Germinal center (tissue), 1 donor: ENCODE measurements at places on chromosomes 4 and X.
A peak's percentile ranks its signal among the peaks of the same experiment; 100 is the strongest.

- no peak for DNase-seq
These were observed 809.0 kb upstream of the DIAPH2 start for GRCh38 chrX:95875661-95876060.

- no peak for DNase-seq
These were observed 71.8 kb upstream of the FHDC1 start for GRCh38 chr4:152864361-152864760.

GRCh38 chr4:116838609-116839008 lies 246.8 kb downstream of the TRAM1L1 start:
- DNase-seq, result no peak

DNA sequence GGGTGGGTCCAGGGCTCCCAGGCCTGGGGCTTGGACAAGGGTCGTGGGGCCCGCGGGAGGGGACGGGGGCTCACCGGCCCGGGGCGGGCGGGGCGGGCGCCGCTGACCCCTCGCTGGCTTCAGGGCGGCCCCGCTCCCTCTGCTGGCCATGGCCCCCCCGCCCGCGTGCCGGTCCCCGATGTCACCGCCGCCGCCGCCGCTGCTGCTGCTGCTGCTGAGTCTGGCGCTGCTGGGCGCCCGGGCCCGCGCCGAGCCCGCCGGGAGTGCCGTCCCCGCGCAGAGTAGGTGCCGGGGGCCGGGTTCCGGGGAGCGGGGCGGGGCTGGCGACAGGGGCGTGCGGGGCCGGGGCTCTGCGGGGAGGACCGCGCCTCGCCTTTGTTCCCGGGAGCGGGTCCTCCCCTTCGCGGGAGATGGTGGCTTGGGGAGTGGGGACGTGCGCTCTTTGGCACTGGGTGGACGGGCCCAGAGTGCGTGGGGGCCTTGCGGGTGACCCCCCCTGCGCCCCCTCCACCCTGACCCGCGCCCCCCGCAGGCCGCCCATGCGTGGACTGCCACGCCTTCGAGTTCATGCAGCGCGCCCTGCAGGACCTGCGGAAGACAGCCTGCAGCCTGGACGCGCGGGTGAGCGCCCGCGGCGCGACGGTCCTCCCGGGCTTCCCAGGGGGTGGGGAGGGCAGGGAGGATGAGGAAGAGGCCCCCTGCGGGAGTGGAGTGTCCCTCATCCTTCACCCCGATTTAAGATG lies 16.8 kb upstream of the NAT8L start:
- peak; percentile 66 for DNase-seq

- DNase-seq, result no peak
These were observed 880.3 kb downstream of the RPA4 start for GRCh38 chrX:97763981-97764380.

- no peak for DNase-seq
These were observed 45.3 kb upstream of the PGRMC1 start for GRCh38 chrX:119190831-119191230.

DNA sequence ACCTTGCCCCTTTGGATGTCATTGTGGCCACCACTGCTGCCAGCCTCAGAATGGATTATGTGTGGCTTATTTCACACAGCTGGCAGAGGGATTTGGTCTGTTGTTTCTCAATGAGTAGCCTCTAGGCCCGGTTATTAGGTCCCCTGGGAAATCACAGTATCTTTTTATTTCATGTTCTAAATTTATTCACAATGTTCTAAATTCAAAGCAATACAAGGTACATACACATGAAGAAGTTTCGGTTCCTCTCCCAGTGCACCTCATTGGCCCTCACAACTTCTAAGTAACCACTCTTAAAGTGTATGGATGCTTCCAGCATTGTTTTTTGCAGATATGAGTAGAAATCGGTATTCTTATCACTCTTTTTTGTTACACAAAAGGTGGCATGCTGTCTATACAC lies 262.7 kb downstream of the RCHY1 start:
- DNase-seq, result peak; percentile 62

- no peak for DNase-seq
These were observed 77.8 kb downstream of the CLDN22 start for GRCh38 chr4:183242291-183242690.

GRCh38 chrX:39827951-39828350 lies 269.8 kb downstream of the BCOR start:
- peak; percentile 76 for DNase-seq

DNA sequence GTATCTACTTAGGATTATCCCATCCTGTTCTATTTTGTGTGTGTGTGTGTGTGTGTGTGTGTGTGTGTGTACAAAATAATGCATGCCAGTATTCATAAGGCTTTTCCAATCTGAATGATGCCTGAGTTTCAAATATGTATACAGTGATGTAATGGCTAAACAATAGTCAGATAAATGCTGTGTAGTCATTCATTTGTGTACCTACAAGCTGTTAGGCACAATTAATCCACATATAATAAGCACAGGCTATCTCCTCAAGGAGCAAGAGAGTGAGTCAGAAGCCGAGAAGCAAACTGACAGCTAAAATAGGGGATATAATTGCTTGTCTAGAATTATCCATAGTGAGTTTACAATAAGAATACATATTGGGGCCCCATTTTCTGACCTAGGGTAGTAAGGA lies 15.7 kb downstream of the DMD start:
- DNase-seq, result no peak

GRCh38 chr4:157052429-157053040 lies 23.4 kb upstream of the GLRB start:
- DNase-seq, result no peak

DNA sequence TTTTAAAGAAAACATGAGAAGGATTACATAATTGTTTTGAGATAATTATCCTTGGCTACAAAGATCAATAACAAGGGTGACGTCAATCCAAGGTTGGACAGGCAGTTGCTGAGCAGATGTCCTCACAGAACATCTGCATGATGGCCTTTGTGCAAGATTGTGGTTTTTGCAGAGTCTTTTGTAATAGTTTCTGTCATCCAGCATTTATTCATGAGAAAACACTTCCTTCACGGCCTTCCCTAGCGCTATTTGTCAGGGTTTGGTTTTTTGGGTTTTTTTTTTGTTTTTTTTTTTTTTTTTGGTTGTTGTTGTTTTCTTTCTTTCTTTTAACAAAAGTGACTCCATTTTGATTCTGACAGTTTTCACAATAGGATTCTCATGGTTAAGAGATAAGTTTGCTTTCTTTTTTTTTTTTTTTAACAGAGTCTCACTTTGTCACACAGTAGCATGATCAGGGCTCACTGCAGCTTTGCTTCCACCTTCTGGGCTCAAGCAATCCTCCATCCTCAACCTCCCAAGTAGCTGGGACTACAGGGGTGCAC lies 31.5 kb upstream of the ELF2 start:
- DNase-seq, result no peak

GRCh38 chr4:7499661-7500060 lies 64.9 kb upstream of the PSAPL1 start:
- no peak for DNase-seq

GRCh38 chr4:124937993-124938392 lies 225.5 kb upstream of the ANKRD50 start:
- DNase-seq, result no peak

- no peak for DNase-seq
These were observed 54.0 kb downstream of the SNX25 start for GRCh38 chr4:185263419-185263818.

DNA sequence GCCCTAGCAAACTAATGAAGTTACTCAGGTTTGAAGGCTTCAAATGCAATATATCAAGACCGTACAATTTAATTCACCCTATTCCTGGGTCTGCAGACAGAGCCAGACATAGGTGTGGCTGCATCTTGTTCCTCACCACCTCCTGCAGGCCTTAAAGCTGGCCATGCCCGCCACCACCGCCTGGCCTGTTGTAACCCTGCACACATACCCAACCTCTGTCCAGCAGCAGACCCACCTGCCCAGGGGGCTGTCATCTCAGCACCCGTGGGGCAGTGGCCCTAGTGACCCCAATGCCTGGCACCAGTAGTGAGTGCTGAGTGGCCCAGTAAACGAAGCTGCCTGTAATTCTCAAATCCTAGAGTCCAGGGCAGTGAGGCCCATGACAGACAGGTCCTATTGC lies 40.7 kb downstream of the ZBTB49 start:
- DNase-seq, result no peak

DNA sequence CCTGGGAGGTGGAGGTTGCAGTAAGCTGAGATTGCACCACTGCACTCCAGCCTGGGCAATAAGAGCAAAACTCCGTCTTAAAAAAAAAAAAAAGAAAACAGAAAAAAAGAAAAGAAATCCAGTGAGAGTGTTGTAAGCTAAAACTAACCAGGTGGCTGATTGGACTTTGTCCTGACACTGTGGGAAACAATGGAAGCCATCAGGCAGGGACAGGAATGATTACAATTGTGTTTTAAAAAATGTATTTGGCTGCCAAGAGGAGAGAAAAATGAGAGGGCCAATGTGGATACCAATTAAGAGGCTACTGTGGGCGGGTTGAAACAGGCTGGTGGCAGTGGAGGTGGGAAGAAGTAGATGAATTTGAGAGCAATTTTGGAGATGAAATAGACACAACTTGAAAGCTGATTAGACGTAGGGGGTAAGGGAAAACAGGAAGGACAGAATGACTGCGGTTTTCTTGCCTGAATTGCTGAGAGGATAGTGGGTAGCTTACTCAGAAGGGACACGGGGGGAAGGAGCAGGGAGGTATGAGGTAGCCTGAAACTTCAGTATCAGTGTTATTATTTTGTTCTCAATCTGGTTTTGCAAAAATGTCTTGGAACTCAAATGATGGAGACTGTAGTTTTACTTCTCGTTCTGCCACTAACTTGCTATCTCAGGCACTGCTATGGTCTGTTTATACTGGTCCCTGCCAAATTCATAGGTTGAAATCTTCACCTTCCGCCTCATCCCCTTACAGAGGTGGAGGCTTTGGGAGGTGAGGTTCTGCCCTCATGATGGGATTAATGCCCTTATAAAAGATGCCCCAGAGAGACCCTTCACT lies 45.6 kb upstream of the CHRNA9 start:
- no peak for DNase-seq

DNA sequence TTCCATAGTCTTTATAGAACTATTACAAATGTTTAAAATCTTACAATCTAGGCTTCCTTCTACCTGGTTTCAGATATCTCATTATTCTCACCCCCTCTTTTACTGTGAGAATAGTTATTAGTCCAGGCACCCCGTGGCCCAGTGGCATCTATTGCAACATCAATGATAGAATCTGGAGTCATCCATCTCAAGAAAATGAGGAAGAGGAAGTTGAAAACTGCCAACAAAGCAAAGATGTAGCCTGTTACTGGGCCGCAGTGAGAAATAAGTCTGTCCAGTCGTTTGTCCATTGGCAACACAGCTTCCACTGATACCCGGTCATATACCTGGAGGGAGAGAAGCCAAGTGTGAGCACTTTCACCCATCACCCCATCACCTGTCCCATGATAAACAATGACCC lies 6.0 kb upstream of the ASB11 start:
- DNase-seq, result no peak

- no peak for DNase-seq
These were observed 101.2 kb upstream of the ENPP6 start for GRCh38 chr4:184318852-184319251.

DNA sequence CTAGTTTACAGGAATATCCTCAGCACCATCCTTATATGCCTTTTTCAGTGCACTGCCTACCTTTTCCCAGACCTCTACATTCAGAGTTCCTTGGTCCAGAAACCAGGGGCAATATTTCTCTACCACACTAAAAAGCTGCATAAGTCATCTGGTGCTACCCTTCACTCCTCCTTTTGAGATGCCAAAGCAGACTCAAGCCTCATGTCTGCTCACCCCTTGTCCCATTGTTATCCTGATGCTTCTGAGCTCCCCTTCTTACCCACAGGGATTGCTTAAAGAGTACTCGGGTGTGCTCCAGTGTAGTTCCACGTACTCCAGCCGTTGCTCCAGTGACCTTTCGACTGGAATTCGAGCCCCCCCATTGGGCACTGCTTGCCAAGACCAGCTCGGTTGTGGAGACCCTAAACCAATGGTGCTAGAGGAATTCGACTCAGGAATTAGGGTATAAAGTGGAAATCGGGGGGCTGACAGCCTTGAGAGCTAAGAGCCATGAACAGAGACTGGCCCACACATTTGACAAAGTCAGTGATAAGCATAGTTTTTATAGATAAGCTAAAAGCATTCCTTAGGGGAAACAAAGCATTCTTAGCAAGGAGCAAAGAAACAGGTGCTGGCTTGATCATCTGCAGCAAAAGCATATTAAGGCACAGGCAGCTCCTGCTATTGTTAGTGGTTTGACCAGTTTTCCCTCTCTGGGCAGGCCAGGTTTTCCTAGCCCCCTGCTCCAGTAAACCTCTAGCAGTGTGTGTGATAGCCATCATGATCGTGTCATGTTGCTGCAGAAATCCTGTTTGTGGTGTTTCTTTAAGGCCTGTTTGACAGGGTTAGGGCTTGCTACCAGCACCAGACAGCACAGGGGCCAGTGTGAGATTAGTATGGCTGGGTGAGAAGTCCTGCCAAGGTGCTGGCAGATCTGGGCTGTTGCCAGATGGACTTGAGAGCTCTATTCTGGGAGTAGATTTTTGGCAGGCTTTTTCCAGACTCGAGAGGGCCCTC lies 57.5 kb upstream of the WDR1 start:
- no peak for DNase-seq

- no peak for DNase-seq
These were observed 535.5 kb downstream of the MID1IP1 start for GRCh38 chrX:39336671-39337311.

DNA sequence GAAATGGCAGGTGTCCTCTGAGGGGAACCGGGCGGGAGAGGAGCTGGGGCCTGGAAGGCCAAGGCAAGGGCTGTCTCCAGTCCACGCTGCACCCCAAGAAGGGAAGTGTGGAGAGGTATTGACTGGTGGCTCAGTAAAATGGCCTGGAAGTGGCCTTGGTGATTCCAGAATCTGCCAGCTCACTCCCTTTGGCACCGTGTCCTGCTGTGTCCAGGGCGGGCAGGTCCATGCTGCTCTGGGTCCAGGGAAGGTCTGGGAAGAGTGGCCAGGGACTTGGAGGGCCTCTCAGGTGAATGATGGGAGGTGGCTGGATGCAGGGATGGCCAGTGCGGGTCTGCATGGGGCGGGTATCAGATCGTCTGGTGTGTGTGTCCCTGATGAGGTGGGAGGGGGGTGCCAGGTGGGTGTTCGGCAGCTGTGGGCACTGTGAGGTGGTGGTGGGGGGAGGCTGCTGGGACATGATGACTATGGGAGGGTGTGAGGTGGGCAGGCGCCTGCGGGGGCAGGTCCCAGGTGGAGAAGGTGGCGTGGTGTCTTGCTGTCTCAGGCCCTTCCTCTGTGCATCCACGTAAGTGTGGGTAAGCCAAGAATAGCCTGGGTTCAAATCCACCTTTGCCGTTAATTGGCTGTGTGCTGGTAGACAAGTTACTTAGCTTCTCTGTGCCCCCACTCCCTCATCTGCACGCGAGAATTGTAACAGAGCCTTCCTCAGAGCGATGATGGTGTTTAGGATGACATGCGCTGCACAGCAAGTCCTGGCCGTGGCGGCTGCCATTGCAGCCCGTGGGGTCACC lies 17.7 kb downstream of the RGS12 start:
- DNase-seq, result no peak

- DNase-seq, result no peak
These were observed 486.4 kb upstream of the FAT1 start for GRCh38 chr4:187209921-187210613.

DNA sequence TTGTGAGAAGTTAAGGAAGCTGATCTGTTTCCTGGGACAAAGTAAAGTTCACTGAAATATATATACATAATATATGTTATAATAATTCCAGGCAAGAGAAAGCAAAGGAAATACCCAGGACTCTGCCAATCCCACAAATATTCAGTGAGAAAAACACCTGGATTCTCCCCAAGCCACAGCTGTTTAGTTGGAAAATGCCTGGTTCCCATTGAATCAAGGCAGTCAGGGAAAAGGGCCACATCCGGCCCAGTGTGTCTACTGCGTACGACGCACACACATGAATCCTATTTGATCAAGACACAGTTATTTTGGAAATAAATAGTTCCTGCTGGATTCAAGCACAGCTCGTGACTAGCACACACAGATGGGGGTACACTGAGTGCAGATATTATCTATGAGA lies 6.3 kb upstream of the DCHS2 start:
- DNase-seq, result no peak

- peak; percentile 75 for DNase-seq
These were observed 8.9 kb upstream of the RENBP start for GRCh38 chrX:153953342-153953830.
